Fibroblast of skin of right quadriceps (primary cell): ENCODE measurements at places on chromosomes 13 and 19.

DNA sequence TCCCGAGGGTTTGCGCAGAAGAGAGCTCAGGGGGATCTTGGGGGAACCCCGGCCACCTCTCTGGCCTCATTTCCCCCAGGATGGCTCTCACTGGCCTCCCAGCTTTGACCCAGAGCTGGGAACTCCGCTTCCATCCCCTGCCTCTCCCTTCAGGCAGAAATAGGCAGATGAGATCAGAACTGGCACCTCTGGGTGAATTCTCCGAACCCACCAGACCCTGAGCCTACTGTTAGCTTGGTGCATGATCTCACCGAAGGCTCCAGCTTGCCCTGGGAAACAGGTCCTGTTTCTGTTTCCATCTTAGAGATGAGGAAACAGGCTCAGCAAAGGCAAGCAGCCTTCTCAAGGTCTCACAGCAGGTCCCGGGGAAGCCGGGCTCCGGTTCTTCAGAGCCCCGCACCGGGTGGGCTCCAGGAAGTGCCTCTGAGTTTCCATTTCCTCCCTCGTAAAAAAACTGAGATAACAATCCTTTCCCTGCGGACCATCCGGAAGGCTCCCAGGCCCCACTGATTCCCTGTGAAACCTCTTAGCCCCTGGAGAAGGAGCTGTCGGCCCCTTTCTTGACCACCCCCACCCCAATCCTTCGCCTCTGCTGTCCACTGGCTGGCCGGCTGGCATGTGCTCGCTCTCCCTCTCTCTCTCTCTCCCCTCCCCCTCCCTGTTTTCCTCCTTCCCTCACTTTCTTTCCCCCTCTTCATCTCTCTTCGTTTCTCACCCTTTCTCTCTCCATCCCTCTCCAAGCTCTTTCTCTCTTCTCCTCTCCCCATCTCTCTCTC lies 2.1 kb downstream of the NECTIN2 start:
- peak; percentile 37 for DNase-seq

- no peak for DNase-seq
Measured at GRCh38 chr19:19064811-19065745, 1.3 kb downstream of the SLC25A42 start.

DNA sequence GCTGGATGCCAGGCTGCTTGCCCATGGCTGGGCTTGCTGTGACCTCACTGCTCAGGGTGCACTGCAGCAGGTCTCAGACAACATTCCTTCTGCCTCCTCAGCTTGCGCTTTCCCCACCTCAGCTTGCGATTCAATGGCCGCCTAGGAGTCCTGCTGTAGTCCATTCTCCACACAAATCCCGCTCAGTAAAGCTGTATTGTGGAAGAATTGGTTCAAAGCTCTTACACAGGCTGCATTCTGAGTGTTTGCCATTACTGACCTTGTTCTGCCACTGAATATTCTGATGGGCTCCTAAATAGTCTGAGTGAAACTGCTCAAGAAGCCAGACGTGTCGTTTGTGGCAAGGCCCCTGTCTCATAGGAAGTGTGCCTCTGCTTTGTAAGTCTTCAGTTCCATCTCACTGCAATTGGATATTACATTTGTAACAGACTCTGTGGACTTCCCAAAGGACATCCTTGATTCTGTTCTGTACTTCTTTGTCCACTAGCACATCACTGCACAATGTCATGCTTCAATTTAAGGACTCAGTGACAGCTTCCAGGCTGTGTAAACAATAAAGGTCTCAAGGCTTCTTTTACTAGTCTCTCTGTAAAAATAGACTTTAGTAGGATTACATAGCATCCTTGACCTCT lies 49.8 kb downstream of the KATNAL1 start:
- DNase-seq = no peak

DNA sequence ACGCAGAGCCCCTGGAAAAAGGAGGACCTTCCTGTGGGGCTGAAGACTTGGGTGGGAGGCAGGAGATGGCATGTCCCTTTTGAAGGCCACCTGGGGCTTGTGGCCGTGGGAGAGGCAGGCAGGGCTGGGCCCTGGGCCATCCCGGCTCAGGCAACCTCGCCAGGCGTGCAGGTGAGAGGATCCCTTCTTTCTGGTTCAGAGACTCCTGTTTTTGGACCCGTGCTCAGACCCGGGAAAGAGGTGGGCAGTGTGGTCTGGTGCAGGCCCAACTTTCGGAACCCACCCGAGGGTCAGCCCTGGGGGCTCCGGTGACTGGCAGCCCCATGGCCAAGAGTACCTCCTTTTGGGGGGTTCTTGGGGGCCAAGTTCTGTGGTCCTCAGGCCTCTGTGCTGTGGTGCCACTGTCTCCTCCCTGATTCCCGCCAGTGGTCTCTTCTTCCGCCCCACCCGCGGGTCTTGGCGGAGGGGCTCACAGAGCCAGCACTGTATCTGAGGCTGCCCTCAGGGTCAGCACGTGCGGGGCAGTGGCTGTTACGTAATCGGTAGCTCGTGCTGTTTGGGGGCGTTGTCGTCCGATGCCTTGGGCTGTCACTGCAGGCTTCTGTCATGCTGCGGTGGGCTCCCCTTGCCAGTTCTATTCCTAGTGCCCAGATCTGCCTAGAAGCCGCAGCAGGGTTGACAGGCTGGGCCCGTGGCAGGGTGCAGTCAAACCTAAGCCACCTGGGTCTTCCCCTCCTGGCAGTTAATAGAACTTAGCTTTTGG lies 42.7 kb downstream of the KDM4B start:
- no peak for DNase-seq

DNA sequence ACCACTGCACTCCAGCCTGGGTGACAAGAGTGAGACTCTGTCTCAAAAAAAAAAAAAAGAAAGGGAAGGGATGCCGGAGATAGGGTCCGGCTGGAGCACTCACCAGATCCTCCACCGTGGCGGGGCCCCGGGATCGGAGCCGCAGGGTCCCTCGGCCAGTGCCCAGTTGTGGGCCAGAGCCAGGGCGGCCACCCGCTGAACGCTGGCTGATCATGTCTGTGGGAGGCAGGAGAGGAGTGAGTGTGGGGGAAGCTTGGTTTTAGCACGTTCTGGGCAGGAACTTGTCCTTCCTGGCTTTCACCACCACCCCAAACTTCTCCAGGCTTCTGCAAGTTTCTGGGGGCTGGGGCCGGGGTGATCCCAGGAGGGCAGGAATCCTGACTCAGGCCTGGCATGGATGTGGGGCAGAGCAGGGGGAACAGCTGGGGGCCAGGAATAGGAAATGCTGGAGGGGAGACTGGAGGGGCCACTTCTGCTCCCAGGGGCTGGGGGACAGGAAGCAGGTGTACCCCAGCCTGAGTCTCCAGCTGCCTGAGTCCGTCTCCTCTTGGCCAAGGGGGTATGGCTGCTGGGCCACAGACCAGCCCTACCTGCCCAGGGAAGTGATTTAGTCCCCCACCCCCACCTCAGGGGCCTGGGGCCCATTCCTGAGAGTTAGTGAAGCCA lies 4.3 kb upstream of the PTGER1 start:
- no peak for DNase-seq

DNA sequence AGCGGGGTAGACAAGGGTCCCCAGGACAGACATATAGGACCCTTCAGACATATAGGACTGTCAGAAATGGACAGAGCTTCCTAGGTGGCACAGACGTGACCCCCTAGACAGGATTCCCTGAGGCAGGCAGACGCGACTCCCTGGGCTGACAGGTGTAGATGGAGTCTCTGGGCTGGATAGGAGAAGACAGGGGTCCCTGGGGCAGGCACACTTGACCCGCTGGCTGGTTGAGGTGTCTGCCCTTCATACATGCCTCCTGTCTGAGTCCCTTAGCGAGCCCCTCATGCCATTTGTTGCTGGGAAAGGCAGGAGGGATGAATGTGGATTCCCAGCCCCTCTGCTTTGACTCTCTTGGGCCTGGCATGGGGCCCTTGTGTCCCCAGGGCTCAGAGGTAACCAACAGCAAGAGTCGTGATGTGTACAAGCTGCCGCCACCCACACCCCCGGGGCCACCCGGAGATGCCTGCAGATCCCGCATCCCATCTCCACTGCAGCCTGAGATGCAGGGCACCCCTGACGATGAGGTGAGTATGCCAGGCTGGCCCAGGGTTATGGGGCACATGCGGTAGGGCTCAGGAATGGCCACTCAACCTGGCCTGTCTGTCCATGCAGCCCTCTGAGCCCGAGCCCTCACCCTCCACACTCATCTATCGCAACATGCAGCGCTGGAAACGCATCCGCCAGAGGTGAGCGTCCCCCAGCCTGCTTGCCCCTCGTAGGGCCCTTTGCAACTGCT lies 3.0 kb downstream of the HSPB6 start:
- no peak for DNase-seq
